M059J (cell line): ENCODE measurements at places on chromosomes 2 and 18. TPM values are rescaled to one million over a fixed set of nuclear protein-coding genes. Genes with fewer than 3 reads are reported as not detected.

ABCB11 gene
- 0.02 TPM in 2 replicates for total RNA-seq

DNA sequence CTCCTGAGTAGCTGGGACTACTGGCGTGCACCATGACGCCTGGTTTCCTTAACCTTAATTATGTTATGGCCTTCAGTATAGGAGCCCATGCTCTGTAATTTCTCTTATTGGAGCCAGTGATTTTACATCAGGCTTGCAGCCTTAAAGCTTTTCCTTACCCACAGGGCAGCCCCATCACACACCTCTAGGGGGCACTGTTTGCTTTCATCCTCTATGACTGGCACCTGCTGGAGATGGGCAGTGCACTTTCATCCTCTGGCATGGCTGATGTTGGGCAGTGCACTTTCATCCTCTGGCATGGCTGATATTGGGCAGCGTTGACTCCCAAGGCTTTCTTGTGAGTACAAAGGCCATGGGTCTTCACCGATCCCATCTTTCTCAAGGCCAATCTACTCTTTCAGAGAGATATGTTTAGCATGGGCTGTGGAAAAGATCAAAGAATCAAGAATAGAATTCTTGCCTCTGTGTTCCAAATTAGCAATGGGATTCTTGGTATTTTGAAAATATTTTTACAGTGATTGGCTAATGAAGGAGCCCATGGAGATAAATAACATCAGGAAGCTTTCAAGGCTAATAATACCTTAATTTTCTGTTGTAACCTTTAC, 80.7 kb upstream of the MEX3C start:
- peak; percentile 24 for DNase-seq

GRCh38 chr18:12779043-12779442, 76.2 kb downstream of the PSMG2 start:
- no peak for DNase-seq

- no peak for DNase-seq
Measured at GRCh38 chr2:237628247-237629187, 1.1 kb downstream of the LRRFIP1 start.

CD28 gene
- not detected in 2 replicates for total RNA-seq
